Sigmoid colon (tissue), 7 donors: ENCODE measurements at places on chromosomes 16 and 17.

DNA sequence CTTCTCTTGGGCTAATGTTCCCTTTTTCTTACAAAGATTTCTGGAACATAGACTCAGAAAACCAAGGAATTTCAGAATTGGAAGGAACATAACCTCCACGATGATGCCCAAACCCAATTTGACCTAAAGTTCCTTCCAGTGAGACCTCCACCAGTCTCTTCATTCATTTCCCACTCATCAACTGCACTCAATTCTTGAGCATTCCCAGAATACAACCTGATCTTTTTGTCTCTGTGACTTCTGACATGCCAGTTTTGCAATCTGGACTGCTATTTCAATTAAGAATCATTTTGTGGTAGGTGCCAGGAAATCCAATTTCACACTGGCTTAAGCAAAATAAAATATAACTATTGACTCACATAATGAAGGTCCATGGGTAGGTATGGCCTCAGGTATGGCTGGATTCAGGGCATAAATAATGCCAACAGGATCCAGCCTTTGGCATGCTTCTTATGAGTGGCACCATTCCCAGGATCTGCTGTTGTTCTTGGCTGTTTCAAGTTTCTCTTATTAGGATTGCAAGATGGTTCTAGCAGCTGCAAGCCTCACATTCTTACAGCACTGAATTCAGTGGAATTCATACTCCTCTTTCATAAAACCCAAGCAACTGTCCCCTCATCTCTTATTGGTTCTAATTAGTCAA is 184.3 kb downstream of the HS3ST4 start:
- no peak for DNase-seq

DNA sequence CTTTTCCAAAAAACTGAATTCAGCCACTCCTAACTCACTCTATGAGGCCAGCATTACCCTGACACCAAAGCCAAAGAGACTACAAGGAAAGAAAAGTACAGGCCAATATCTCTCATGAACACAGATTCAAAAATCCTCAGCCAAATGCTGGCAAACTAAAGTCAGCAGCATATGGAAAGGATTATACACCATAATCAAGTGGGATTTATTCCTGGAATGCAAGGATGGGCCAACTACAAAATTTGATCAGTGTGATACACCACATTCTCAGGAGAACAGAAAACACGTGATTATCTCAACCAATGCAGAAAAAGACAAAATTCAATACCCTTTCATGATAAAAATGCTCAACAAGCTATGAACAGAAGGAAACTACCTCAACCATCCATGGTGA is 7.7 kb upstream of the AATK start:
- no peak for DNase-seq

- no peak for DNase-seq
Observed at GRCh38 chr17:76049836-76050537, 22.3 kb downstream of the SRP68 start.

DNA sequence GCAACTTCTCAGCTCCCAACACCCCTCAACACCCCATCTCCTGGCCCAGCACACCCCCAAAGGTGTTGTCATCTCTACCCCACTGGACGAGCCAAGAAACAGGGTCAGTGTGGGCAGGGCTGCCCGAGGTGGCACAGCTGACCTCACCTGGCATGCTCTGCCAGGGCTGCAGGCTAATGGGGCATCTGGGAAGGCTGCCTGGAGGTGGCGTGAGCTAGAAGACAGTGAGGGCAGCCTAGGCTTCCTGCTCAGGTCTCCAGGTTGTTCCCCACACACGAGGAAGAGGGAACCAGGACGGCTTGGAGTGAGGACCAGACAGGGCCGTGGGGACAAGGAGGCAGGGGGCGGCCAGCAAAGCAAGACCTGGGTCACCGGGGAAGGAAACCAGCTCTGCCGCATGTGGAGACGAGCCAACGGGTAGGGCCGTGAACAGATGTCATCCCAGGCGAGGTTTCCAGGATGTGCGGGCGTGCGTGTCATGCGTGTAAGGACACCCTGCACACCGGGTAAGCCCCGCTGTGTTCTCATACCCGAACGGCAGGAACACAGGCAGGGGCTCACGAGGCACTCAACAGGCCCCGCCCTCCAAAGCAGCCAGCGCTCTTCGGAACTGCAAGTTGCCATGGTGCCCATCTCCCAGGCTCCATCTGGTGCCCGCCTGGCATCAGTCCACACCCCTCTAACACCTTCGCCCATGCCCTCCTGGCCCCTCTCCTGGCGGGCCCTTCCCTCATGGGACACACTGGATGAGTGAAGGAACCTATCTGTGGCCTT is 29.6 kb upstream of the PVALEF start:
- DNase-seq: no peak

DNA sequence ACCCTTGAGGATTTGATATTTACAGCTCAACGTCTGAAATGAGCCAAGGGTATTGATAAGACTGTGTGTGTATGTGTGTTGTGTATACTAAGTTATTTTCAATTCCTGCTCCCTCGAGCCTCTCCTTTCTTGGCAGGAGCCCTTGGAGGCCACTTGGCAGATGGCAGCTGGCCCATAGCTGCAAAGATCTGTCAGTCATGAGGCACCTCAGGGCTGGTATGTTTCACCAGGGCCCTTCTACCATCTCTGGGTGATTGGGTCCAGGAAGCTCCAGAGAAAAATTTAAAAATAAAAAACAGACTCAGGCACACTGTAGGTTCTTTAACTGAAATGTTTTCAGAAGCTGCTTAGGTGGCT is 355.7 kb downstream of the HAPSTR1 start:
- DNase-seq: peak; percentile 67

- no peak for DNase-seq
Observed at GRCh38 chr17:16081507-16082087, 82.0 kb downstream of the TTC19 start.

- DNase-seq: no peak
Observed at GRCh38 chr17:51687887-51688286, 427.5 kb downstream of the UTP18 start.

DNA sequence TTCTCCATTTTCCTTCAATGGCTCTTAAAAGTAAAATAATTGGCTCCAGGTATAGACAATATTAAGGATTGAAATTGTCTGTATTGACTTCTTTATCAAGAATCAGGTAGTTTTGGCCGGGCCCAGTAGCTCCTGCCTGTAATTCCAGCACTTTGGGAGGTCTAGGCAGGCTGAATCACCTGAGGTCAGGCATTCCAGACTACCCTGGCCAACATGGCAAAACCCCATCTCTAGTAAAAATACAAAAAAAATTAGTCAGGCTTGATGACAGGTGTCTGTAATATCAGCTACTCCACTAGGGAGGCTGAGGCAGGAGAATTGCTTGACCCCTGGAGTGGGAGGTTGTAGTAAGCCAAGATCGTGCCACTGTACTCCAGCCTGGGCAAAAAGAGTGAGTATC is 1008.5 kb upstream of the EEF2KMT start:
- no peak for DNase-seq

DNA sequence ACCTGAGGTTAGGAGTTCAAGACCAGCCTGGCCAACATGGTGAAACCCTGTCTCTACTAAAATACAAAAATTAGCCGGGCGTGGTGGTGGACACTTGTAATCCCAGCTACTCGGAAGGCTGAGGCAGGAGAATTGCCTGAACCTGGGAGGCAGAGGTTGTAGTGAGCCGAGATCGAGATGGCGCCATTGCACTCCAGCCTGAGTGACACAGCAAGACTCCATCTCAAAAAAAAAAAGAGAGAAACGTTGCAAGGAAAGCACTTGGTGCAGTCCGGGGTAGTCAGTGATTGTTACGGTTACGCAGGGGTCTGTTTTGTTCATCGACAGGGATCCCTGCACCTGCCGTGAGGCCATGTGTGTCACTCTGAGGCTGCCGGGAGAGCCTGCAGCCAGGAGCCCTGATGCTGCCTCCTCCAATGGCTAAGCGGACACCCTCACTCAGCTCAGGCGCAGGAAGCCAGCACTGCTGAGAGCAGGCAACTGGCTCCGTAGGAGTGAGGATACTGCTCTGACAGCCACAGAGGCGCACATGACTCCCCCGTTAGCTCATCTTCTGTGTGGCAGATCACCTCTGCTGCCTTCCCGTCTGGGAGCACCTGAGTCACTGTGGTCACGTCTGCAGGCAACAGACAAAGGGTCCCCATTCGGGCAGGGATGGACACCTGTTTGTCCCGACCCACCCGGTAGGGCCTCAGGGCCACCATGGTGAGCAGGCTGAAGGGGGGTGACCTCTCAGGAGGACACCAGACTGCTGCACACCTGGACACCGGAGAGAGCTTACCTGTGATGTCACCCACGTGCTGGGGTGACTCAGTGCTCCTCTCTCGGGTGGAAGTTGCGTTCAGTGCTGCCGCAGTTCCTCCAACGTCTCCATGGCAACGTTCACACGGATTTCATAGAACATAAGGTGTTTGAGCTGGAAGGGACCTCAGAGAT is 5.2 kb upstream of the RAB26 start:
- no peak for DNase-seq

- no peak for DNase-seq
Observed at GRCh38 chr17:55190748-55191147, 74.0 kb upstream of the HLF start.

DNA sequence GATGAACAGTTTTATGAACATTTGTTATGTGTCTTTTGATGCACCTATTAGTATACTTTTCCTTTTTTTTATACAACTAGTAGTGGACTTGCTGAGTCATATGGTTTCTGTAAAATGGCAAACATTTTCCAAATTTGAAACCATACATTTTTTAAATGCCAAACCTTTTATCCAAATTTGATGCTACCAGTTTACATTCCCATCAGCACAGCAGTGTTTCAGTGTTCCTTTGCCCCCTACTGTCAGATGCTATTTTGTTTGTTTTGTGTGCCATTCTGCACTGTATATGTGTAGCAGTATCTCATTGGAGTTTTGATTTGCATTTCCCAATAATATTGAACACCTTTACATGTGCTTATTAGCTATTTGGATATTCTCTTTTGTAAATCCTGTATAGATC is 219.4 kb downstream of the TANC2 start:
- no peak for DNase-seq

GRCh38 chr17:60391471-60392041 is 377 bp downstream of the USP32 start:
- DNase-seq: no peak

DNA sequence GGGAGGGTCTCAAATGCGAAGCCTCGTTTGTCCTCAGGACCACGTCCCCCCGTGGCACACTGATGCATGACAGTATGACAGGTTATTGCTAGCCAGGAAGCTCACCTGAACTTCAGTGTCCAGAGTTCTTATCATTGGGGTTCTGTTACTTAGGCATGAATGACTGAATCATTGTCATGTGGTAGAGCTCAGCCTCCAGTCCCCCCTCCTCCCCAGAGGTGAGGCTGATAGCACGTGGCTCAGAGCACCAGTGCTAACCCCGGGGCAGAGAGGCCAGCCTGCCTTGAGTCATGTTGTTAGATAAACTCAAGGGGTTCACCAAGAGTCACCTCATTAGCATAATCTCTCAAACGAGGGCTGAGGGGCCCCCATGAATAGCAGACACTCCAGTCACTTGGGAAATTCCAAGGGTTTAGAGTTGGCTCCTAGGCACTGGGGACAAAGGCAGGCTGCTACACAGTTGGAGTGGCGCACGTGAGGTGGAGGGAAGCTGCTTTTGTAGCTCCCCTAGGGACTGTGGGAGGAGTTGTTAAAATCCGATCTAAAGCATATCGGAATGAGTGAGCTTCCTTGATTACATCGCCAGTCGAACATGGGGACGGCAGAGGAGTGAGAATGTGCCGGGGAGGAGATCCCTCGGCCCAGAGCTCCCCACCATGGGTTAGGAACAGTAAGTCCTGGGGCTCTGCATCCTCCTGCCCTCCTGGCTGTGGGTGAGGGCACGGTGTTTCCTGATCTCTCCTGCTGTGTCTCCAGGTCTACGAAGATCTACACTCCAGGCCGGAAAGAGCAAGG is 18.2 kb downstream of the DHX38 start:
- DNase-seq: no peak

- peak; percentile 58 for DNase-seq
Observed at GRCh38 chr16:89009343-89010209, 32.6 kb upstream of the CBFA2T3 start.

- DNase-seq: peak; percentile 44
Observed at GRCh38 chr17:27654136-27654535, 23.1 kb downstream of the LGALS9 start.

DNA sequence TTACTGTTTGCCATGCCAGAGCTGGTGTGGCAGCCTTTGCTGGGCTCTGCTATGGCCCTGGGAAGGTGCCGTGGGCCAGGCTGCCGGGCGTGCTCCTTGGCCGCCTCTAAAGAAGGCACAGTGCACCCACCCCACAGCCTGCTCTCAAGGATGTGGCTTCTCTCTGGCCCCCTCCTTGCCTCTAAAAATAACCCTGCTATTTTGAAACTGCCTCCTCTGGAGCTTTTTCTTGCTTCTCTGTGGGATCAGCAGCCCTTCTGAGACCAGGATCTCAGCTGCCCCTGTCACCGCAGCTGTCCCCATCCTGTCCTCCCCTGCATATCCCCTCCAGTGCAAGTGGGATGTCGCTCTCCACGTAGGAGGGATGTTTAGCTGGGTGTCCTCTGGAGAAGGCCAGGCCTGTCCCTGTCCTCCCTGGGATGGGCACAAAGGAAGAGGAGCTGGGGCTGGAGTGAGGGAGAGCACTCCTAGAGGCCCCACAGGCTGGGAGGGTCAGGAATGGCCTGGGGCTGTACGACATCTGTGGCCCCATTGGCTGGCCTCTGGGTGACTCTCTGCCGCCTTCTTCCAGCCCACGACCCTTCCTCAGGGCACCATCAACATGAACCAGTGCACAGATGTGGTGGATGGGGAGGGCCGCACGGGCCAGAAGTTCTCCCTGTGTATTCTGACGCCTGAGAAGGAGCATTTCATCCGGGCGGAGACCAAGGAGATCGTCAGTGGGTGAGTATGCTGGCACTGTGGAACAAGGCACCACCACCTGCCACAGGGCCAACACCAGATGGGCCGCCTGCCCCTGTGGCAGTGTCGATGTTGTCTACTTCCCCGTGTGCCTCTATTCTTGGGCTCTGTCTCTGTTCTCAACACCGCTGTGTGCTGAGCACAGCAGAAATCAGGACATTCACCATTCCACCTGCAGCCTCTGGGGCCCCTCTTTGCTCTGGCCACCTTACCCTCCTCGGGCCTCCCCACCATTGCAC is 79.7 kb downstream of the PLD6 start:
- DNase-seq: no peak

DNA sequence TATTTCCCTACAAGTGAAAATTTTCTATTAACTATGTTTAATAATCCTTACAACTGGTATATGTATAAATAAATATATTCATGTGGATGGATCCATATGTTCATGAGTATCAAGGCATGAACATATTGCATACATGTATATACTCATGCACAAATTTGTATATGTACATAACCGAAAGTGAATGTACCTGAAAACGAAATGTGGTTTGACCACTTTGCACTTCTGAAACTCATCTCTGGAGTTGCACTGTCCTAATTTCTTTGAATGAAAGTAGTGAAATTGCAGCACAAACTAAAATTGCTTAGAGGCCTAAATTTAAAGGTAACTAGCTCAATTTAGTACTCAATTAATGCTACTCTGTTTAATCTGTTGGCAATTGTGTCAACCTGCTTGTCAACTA is 27.4 kb upstream of the GNAO1 start:
- no peak for DNase-seq

GRCh38 chr17:66441101-66441661 is 138.8 kb downstream of the PRKCA start:
- no peak for DNase-seq
